COR-L47 (cell line): ENCODE measurements at places on chromosomes 5 and 9.

GRCh38 chr5:137167187-137167586 lies 331.9 kb downstream of the SPOCK1 start:
- DNase-seq: no peak

GRCh38 chr9:36499174-36499890 lies 73.4 kb upstream of the MELK start:
- peak; percentile 96 for DNase-seq

DNA sequence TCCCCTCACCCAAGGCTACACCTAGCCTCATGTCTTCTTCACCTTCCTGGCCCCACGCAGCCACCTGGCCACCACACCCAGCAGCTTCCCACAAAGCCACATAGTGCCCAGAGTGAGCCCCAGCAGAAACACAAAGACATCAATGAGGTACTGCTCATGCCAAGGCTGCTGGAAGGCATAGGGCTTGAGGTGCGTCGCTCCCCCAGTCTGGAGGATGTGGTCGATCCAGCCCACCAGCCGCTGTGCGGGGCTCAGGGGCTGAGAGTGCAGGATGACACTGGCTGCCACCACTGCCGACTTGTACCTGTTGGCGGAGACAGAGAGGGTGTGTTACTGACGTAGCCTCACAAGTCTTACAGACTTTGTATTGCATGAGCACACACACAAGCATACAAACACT lies 15.8 kb upstream of the CAPSL start:
- no peak for DNase-seq

GRCh38 chr9:101455656-101456240 lies 20.2 kb upstream of the ALDOB start:
- no peak for DNase-seq

DNA sequence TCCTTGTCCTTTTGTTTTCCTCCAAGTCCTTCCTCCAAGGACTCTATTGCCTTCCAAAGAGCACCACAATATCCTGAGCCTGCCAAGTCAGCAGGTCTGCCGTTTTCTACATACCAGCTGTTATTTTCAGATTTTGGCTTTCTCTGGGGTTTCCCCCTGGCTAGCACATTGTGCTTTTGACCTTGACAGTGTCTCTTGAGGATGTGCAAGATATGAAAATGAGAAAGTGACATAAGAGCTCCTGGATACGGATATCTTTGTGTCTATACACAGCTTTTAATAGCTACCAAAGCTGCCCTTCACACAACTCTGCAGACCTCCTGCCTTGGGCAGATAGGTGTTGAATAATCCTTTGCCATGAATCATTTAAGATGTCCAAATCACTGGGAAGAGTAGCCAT lies 67.0 kb downstream of the HAPLN1 start:
- no peak for DNase-seq

DNA sequence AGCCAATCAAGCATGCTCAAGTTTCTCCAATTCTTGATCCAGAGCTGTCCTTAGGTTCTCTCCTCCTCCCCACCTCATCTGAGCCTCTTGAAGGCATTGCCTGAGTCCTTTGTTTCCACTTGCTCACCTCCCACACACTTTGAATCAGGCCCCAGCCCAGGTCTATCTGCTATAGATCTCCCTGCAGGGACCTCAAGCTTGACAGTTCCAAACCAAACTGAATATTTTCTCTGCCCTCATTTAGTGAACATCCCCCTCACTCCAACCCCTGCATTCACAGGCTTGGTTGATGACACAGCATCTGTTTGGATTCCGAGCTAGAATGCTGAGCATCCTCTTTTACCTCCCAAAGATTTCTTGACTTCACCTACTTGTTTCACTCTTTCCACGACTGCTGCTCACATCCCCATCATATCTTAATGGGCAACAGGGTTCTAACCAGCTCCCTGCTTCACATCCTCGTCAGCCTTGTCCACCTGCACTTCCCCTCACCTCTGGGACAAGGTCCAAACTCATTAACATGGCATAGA lies 474.5 kb downstream of the ZSWIM6 start:
- DNase-seq: no peak

DNA sequence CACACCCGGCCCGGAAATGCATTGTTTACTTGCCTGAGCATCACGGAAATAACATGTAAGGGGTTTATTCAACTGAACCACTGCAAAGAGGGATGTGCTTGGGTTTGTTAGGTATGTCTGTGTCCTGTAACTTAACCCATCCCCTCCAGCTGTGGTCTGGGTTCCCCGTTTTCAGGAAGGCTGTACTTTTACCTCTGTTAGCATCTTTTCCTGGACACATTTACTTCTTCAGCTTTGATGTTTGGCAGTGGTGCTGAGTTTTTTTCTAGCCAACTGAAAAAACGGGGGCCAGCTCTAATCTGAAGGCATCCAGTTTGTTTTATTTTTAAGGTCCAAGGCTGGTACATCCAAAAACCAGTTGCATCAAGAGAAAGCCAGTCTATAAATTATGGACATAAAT lies 561.8 kb downstream of the BNC2 start:
- no peak for DNase-seq

DNA sequence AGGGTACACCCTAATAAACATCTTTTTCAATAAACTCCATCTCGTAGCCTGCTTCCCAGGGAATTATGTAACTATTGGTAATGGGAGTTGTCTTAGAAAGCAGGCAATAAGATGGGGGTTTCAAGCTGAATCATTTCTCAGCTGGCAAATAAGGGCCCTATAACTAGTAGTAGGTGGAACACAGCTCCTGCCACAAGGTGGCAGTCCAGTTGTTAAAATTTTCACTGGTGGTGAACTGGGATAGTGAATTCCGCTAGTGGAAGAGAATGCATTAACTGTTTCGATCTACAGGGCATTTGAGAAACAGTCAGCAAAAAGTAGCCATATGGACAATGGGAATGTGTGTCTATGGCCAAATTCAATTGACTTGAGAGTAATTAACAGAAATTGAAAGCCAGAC lies 27.7 kb downstream of the PCDHB15 start:
- DNase-seq: no peak

DNA sequence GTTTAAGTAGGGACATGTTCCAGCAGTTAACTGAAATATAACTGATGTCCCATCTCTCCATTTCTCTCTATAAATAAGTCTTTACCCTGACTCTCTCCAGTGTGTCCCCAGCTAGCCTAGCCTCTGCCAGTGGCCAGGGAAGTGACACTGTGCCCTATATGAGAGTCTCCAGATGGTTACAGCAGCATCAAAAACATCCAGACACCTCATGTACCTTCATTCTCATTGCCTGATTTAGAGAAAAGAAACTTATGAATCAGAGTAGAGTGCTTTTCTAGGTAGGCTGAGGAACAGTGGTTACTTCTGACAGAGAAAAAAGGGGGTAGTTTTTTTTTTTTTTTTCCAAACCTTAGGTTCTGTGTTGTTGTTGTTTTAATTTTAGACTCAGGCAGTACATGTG lies 148.5 kb downstream of the GNAQ start:
- no peak for DNase-seq

DNA sequence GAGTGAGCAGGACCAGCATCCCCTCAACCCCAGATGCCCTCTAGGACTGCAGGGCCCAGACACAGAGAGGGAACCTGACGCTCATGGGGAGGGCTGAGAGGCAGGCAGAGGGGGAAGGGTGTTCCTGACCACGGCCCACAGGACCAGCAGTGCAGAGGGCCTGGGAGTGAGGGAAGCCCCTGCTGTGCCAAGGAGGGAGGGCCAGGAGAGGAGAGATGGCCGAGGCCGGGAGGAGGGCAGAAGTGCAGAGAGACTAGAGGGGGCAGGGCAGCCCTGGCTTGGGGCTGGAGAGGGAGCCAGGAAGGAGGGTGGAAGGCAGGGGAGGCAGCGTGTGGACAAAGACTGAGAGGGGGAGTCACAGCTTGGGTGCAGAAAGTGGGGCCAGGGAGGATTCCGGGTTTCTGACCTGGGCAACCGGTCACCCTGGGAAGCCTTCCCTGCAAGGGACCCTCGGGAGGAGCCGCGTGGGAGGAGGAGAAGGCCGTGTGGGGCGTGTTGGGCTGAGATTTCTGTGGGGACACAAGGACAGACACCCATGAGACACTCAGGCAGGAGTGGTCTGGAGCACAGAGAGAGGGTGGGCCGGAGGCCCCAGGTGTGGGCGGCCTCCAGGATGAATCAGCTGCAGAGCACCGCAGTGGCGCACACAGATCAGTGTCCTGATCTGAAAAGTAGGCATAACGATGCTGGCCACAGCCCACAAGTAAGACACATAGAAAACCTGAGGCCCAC lies 117.5 kb downstream of the ADAMTS2 start:
- no peak for DNase-seq

GRCh38 chr9:128163027-128163515 lies 3.0 kb downstream of the BBLN start:
- no peak for DNase-seq

GRCh38 chr5:43674536-43674935 lies 71.6 kb downstream of the NNT start:
- DNase-seq: no peak

- no peak for DNase-seq
These were observed 105.8 kb downstream of the INVS start for GRCh38 chr9:100204796-100205195.

DNA sequence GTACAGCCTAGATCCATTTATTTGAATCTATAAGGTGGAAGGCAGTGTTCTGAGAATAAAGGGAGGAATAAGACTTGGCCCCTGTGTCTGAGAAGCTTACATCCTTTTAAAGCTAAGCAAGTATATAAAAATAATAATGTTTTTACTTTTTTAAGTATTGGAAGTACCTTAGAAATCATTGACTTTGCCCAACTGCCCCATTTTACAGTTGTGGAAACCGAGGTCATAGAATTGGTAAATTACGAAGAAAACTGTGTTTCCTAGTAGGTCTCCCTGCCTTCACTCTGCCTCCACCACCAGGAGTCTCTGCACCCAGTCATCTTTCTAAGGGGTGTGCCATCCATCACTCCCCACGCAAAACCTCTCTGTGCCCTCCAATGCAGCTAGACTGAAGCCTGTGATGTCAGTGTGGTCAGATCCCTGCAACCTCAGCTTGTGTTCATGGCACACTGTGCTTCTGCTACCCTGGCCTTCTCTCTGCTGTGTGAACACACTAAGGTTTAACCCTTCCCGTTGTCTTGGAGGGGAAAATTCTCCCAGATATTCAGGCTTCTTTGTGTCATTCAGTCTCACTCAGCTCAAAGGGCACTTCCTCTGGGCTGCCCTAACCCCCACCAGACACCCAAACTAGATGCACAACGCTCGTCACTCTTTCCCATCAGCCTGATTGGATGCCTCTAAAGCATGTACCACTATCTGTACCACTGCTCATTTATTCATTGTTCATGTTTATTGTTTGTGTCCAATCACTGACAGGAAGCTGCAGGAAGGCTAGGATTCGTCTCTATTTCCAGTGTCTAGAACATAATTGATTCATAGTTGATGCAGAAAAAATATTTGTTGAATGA lies 18.2 kb downstream of the ADRB2 start:
- DNase-seq: no peak

DNA sequence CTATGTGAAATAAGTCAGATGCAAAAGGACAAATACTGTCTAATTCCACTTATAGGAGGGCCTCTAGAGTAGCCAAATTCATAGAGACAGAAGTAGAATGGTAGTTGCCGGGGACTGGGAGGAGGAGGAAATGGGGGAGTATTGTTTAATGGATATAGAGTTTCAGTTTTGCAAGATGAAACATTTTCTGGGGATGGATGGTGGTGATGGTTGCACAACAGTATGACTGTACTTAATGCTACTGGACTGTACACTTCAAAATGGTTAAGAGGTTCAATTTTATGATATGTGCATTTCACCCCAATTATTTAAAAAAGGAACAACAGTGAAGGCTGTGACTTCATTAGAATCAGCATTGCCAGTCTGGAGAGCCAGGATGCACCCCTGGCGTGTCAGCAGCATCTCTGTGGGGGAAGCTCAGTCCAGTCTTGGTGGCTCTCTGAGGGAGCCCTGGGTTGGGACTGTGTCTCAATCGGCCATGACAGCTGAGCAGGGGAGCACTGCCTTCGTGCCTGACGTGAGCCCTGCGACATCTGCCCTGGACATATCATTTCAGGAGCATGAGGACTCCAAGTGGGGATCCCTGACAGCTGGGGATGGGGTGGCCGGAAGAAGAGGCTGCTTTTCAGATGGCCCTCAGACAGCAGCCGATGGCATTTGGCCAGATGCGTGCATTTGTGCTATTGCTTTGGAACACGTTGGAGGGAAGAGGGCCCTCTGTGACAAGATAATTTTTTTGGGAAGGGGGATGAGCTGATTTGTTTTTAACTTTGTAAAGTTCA lies 130.8 kb upstream of the STC2 start:
- no peak for DNase-seq

DNA sequence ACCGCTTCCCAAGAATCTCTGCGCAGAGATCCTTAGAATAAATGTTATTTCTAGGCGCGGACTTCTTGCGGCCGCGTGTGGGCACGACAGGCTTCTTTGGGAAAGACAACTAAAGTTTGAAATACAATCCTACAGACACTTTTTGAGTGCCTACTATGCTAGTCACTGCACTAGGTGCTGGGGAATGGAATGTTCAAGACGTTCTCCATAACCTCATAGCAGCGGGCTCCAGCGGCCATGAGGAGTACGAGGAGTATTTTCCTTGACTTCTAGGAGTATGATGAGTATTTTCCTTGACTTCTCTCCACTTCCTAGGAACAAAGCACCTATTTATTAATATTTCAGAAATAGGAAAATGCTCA lies 636 bp upstream of the PWWP2A start:
- DNase-seq: no peak

GRCh38 chr5:80125962-80126480 lies 90.9 kb downstream of the THBS4 start:
- DNase-seq: no peak

- DNase-seq: no peak
These were observed 129.3 kb downstream of the KDM4C start for GRCh38 chr9:6887051-6887450.

DNA sequence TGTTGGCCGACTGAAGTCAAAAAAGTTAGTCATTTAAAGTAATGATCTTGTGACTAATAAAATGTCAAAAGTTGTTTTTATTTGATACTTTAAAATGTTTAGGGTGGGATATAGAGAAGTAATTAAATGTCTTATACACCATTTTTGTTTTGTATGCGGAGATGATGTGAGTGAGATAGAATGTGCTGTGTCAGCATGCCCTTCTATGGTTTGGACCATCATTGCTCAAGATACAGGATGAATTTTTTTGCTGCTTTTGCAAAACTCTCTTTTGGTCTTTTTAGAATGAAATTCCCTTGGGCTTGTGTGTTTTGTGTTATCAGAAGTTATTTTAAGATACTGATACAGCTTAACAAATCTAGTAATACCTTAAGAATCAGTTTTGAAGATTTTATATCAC lies 12.5 kb downstream of the SRFBP1 start:
- DNase-seq: no peak

DNA sequence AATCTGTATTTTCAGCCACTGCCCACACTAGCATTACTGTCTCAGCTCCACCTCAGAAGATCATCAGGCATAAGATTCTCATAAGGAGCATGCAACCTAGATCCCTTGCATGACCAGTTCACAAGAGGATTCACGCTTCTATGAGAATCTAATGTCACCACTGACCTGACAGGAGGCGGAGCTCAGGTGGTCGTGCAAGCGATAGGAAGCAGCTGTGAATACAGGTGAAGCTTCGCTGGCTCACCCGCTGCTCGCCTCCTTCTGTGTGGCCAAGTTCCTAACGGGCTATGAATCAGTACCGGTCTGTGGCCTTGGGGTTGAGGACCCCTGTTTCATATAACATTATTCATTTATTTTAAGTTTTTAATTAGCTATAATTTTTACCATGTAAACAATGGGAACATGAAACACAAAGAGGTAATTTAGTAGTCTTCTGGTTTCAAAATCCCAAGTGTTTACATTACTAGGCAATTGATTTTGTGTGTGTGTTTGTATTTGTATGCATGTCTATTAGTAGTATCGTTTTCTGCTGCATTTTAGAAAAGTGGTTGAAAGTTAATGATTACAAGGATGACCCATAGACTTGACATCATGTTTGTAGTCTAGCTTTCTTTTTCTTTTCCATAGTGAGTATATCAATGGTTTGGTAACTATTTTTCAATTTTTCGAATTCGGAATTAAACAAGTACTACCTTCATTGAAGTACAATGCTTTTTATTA lies 159.4 kb downstream of the TENT4A start:
- no peak for DNase-seq
